Stimulated activated CD4-positive, alpha-beta T cell treated with anti-CD3 and anti-CD28 coated beads, Interleukin-12 subunit alpha, Interleukin-12 subunit beta, amount 100 ng/mL, for 4 hours (primary cell): ENCODE measurements at places on chromosomes 13 and 19.
A peak's percentile ranks its signal among the peaks of the same experiment; 100 is the strongest.

GRCh38 chr19:12364391-12365235 lies 870 bp downstream of the ZNF442 start:
- peak; percentile 2 for DNase-seq

DNA sequence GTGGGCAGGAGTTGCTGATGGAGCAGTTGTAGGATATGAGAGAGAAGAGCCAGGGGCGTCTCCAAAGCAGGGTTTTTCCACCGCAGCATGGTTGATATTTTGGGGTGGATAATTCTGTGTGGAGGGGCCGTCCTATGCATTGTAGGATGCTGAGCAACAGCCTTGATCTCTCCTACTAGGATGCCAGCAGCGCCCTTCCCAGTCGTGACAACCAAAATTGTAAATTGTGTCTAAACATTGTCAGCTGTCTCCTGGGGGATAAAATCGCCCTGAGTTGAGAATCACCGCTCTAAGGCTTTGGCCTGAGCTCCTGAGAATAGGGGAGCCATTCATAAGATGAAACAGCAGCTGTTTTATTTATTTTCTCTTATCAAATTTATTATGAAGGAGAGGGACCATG lies 4.2 kb downstream of the CACNG8 start:
- DNase-seq: no peak

GRCh38 chr13:103044056-103044455 lies 22.2 kb downstream of the SLC10A2 start:
- DNase-seq: no peak

GRCh38 chr19:46388311-46389095 lies 24.9 kb downstream of the CCDC8 start:
- DNase-seq: no peak

GRCh38 chr19:32363632-32364031 lies 18.2 kb downstream of the ZNF507 start:
- no peak for DNase-seq

DNA sequence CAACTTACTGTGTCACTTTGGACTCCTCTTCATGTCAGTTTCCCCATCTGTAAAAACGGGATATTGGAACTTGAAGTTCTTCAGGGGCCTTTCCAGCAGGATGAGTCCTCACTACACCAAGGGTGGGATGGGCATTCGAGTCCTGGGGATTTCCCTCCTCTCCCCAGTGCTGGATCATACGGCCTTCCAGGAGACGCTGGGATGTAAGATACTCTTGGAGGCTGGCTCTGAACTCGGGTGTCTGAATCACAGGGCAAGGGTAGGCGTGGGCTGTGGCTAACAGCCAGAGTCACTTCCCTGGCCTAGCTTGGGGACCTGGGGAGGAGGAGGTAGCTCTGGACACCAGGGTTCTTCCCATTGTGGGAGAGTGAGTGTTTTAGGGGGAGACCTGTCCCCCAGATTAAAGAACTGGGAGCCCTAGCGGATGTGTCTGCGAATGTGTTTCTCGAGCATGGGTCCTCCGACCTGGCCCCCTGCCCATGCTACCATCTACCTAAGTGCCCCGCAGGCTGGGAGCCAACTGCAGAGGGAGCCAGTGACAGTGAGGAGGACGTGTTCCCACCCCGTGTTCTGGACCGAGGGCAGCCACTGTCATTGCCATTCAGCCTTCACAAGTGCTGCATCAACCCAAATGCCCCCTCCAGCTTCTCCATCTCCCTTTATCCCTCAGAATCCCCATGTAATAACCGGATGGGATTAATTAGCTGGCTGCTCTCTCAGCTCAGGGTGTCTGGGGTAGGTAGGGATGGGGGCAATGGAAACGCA lies 2.4 kb upstream of the CYTH2 start:
- no peak for DNase-seq

- no peak for DNase-seq
Measured at GRCh38 chr13:23963947-23964346, 66.6 kb upstream of the C1QTNF9B start.

GRCh38 chr19:42216653-42217519 lies 591 bp downstream of the DEDD2 start:
- peak; percentile 32 for DNase-seq

- no peak for DNase-seq
Measured at GRCh38 chr19:12749938-12750521, 1.6 kb upstream of the BEST2 start.

DNA sequence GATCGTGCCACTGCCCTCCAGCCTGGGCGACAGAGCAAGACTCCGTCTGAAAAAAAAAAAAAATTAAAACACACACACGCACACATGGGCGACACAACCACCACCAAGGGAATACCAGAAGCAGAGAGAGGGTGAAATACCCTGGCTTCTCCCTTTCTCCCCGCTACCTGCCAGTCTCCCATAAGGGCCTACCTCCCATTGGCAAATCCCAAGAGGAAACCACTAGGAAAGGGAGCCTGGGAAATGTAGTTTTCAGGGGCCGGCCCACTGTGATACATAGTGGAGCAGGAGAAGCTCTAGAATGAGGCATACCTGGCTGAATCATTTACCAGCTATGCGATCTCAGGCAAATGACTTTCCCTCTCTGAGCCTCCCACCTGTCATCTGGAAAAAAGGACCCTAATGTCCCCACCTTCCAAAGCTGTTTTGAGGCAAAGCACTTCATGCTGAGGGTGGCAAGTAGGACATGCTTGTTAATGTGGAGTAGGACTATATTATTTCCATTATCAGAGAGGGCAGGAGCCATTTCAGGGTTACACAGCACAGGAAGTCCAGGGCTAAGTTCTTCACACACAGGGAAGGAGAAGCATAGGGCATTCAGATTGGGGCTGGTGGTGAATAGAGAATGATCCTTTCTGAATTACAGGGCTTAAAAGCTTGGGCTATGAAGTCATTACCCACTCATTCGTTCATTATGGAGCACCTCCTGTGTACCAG lies 14.3 kb upstream of the HNRNPUL1 start:
- no peak for DNase-seq

DNA sequence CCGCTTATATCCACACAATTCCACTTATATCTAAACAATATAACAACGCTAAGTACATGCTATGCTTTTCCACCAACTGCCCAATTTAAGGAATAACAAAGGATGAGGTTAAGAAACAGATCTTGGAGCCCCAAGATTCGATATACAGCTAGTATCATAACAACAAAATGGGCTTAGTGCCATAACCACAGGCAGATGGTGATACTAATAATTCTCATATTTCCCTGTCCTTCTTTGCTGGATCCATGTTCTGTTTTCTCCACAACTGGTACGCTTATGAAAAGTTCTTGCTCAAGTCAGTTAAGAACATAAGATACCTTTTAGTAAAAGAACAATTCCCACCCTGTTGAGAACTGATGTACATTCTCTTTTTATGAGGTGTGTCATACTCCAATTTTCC lies 33.9 kb downstream of the CAB39L start:
- DNase-seq: no peak

DNA sequence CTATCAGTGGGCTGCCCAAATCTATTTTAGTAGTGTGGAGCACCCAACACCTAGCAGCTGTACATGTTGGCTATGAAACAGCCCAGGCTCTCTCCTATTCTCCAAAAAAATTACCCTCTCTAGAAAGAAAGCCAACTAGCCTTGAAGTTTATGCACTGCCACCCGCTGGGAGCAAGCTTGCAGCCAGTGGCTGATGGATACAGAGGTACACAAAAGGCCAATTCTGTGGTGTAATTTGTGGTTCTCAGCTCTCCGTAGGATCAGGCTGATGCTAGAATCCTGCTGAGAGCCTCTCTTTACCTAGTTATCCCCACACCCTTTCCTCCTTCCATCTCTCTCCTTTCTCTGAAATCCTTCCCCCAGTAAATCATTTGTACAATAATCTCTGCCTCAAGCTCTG lies 1120.7 kb downstream of the DIAPH3 start:
- no peak for DNase-seq

GRCh38 chr19:19050104-19050503 lies 13.7 kb upstream of the SLC25A42 start:
- no peak for DNase-seq

GRCh38 chr13:20294497-20294896 lies 62.4 kb upstream of the GJB6 start:
- DNase-seq: no peak

DNA sequence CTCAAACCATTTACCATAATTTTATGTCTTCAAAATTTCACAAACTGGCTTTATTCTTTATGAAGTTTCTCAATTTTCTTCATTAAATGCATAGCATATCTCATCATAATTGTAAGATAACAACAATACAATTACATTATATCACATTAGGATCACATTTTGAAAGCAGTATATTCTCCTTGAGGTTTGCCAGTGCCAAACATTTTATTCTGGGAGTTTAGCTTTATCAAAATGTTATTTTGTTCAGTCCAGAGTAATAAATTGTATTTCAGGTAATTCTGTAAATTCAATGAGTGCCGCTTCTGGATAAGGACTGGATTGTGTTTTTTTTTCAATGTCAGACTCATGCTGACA lies 234.6 kb upstream of the MIR17HG start:
- no peak for DNase-seq

- no peak for DNase-seq
Measured at GRCh38 chr19:3914199-3914598, 18.7 kb upstream of the NMRK2 start.

- no peak for DNase-seq
Measured at GRCh38 chr13:84536906-84537305, 654.6 kb upstream of the SLITRK1 start.

DNA sequence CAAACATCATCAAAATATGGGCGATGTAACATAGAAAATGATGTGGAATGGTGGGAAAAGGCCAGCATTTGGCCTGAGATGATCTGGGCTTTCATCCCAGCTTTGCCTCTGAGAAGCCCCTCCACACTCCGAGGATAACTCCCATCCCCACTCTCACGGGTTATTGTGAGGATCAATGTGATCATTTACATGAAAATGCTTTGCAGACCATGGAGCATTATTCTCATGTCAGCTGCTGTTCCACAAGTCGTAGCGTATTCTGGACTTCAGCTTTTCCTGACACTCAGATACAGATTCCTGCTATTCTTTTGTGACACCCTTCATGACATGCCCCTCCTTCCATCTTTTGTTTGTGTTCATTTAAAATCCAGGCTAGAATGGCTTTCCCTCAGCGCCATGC lies 86.5 kb downstream of the NUFIP1 start:
- DNase-seq: no peak

GRCh38 chr13:30831515-30831914 lies 74.6 kb upstream of the MEDAG start:
- DNase-seq: no peak

DNA sequence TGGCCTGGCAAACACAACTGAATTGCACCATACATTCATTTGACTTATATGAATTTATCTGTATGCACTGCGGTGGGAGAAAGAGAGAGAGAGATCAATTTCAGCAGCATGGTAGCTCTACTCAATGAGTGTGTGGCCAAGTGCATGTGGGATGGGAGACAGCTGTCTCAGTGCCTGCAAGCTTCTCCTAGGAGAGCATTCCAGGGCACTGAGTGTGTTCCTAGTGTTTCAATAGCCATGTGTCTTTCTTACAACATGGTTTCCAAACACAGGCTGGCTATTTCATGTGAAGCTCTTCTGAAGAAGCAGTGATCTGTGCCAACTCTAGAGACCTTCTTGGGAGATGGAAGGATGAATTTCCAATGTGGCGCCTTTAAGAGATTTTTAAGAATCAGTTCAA lies 43.5 kb downstream of the NEK5 start:
- no peak for DNase-seq

DNA sequence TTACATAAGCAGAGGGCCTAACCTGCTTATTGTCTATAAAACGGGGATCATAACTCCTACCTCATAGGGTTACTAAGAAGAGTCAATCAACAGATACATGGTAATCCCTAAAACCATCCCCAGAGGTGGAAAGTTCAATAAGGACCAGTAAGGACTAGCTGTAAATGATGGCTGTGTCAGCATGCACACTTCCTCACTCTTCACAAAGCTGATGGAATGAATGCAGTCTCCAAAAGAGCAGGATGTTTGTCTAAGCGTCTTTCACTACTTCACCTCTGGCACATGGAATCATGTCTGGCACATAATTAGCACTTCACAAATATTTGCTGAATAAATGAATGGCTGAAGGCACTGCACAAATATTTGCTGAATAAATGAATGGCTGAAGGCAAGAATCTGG lies 134.2 kb downstream of the MIPEP start:
- DNase-seq: no peak

- DNase-seq: no peak
Measured at GRCh38 chr19:45217193-45217956, 27.8 kb downstream of the EXOC3L2 start.

GRCh38 chr19:18865973-18866799 lies 29.8 kb downstream of the CERS1 start:
- peak; percentile 63 for DNase-seq

DNA sequence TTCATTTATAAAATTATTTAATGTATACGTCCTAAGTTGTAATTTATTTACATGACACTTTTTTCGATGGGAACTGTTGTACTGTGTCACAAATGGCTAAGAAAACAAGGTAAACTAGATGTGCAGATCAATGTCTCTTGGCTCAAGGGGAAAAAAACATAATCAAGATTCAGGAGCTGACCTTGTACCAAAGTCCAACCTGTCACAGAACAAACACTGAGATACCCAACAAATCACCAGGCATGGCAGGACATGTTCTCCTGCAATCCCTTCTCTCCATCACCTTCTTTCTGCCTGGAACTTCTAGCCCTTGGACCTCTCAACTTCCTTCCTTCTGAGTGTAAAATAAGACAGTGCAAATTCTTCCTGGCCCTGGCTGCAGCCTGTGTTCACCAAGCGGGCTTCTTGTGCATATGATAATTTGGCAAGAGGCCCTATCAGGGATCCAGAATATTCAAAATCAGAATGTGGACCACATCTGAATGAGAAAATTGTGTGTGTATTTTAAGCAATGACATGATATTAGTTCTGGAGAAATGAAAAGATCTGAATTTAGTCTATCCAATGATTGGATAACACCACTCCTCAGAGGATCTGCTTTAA lies 445.9 kb downstream of the ZNF536 start:
- DNase-seq: no peak

GRCh38 chr13:22091971-22092300 lies 421.1 kb downstream of the FGF9 start:
- DNase-seq: no peak

DNA sequence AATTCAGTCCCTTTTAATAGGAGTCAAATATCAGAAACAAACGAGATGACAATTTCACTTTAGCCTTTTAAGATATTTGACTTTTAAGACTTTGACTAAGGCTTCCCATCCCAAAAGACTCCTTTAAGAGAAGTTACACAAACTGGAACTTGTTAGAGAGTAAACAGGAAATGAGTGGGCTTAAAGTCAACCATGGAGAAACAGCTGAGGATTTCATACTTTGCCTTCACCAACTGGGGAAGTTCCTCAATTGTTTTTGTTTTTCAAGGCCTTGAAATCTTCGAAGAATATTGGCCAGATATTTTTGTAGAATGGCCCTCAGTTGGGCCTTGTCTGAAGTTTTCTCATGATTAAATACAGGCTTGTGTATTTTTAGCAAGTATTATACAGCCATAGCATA lies 227.3 kb downstream of the POU4F1 start:
- DNase-seq: no peak
